ENCODE measurements at places on chromosomes 6 and 20.

DNA sequence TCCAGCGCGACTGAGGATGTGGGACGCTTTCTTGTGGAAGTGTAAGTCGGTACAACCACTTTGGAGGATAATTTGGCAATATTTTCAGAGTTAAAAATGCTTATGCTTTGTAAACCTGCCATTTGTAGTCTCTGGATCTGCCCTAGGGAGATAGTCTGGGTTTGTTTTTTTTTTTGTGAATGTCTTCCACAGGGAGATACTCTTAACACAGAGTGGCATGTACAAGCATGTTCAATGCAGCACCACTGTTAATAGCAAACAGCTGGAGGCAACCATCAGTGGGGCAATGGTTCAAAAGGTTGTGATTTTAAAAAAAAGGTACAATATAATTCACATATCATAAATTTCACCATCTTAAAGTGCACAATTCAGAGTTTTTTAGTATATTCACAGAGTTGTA is 22.4 kb downstream of the SLC9A8 start:
- DNase-seq = no peak

DNA sequence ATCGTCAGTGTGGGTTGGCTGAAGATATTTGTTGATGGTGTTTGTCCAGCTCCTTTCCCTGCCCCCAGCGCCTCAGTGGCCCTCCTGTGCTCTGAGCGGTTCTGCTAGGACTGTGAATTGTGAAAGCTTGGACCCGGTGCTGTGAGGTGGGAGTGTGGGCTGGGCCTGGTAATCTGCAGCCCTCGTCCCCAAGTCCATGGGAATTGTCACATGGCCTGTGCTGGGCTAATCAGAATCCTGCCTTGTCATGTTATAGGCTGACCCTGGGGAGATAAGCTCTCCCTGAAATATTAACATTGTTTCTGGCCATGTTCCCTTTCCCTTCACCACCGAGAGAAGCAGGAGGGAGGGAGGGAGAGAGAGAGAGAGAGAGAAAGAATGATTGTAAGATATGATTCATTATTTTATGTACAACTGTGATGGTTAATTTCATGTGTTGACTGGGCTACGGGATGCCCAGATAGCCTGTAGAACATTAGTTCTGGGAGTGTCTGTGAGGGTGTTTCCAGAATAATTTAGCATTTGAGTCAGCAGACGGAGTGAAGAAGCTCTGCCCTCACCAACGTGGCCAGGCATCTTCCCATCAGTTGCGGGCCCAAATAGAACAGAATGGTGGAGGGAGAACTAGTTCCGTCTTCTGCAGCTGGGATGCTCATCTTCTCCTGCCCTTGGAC is 62.4 kb downstream of the TFAP2C start:
- no peak for DNase-seq

- DNase-seq = no peak
These were observed 58.2 kb downstream of the BANF2 start for GRCh38 chr20:17758010-17758409.

- DNase-seq = no peak
These were observed 717.8 kb downstream of the EPM2A start for GRCh38 chr6:145017516-145017915.

DNA sequence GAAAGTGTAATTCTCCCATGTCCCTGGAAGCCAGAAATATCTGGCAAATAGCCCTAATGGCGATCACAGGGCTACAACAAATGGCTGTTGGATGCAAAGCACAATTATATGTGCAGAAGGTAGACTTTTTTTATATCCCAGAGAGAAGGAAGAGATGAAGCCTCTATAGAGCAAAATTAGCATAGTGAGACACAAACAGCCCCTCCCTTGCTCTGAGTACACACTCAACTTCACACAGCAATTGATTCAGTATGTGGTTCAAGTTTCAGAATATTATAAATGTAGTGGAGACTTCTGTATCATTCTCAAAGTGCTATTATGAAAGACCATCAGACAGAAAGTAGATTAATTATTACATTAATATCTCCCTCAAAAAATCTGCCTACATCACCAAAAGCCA is 246.5 kb upstream of the TBX18 start:
- DNase-seq = no peak

GRCh38 chr6:31142361-31142761 is 3.5 kb upstream of the PSORS1C2 start:
- DNase-seq = no peak

DNA sequence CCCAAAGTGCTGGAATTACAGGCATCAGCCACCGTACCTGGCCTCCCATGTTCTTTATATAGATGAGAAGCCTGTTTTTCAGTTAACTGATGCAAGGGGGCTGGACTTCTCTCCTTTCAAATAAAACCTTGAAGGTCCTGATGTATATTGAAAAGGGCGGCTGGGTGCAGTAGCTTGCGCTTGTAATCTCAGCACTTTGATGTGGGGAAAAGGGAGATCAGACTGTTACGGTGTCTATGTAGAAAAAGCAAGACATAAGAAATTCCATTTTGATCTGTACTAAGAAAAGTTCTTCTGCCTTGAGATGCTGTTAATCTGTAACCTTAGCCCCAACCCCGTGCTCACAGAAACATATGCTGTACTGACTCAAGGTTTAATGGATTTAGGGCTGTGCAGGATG is 16.1 kb upstream of the SAMHD1 start:
- no peak for DNase-seq

- no peak for DNase-seq
These were observed 182.4 kb downstream of the KHDC1L start for GRCh38 chr6:73042892-73043291.

- DNase-seq = no peak
These were observed 19.5 kb downstream of the KIF3B start for GRCh38 chr20:32296819-32297420.

GRCh38 chr6:56400273-56400672 is 152.9 kb upstream of the COL21A1 start:
- no peak for DNase-seq

GRCh38 chr6:34386316-34387137 is 5.9 kb downstream of the NUDT3 start:
- no peak for DNase-seq

GRCh38 chr6:13554929-13555333 is 19.5 kb upstream of the SIRT5 start:
- DNase-seq = no peak

GRCh38 chr6:100057941-100058340 is 63.9 kb upstream of the MCHR2 start:
- DNase-seq = no peak

DNA sequence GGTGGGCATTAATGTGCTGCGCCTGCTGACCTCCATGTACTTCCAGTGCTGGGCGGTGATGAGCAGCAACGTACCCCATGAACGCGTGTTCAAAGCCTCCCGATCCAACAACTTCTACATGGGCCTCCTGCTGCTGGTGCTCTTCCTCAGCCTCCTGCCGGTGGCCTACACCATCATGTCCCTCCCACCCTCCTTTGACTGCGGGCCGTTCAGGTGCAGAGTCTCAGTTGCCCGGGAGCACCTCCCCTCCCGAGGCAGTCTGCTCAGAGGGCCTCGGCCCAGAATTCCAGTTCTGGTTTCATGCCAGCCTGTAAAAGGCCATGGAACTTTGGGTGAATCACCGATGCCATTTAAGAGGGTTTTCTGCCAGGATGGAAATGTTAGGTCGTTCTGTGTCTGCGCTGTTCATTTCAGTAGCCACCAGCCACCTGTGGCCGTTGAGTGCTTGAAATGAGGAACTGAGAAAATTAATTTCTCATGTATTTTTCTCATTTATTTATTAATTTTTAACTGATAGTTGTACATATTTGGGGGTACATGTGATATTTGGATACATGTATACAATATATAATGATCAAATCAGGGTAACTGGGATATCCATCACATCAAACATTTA is 35.2 kb upstream of the NOP56 start:
- DNase-seq = no peak

DNA sequence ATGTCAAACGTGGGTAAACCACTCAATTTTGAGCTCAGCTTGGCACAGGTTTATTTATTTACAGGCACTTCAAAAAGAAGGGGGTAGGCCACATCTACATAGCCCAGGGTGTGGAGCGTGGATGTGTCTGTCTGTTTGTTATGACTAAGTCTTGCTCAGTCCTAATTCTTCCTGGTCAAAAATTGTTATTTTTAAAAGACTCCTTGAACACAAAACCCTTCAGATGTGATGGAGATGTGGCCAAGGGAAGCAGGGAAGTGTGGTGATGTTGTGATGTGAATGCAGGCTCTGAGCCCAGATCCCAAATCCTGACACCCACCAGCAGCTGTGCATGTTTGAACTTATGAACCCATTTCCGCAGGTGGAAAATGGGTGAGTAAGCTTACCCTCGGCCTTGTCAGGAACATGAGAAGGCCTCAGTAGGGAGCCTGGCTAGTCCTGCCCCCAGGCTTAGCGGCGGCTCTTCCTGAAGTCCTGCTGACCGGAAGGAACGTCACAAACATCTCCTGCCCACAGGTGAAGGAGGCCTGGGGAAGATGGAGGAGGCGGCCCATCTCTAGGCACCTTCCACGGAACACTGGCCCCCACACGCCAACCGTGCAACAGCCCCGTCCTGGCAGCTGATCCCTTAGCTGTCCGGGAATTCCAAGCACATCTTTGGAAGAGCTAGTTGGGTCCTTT is 119.7 kb downstream of the MYLK4 start:
- no peak for DNase-seq

DNA sequence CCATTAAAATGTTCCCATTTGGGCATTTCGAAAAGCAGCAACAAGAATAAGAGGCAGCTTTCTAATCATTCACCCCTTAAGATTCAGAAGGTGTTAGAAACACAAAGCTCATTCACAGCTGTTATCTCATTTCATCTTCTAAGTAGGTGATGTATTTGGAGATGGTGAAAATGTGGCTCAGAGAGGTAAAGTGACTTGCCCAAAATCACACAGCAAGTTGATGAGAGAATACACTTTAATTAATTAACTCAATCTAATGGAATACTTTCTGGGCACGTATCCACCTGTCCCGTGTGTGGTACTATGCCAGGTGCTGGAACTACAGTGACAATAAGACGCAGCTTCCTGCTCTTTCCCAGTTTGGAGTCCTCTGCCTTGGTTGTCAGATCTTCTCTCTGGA is 147.4 kb upstream of the LRFN2 start:
- DNase-seq = no peak

- DNase-seq = no peak
These were observed 176.1 kb upstream of the PLN start for GRCh38 chr6:118371955-118372354.

DNA sequence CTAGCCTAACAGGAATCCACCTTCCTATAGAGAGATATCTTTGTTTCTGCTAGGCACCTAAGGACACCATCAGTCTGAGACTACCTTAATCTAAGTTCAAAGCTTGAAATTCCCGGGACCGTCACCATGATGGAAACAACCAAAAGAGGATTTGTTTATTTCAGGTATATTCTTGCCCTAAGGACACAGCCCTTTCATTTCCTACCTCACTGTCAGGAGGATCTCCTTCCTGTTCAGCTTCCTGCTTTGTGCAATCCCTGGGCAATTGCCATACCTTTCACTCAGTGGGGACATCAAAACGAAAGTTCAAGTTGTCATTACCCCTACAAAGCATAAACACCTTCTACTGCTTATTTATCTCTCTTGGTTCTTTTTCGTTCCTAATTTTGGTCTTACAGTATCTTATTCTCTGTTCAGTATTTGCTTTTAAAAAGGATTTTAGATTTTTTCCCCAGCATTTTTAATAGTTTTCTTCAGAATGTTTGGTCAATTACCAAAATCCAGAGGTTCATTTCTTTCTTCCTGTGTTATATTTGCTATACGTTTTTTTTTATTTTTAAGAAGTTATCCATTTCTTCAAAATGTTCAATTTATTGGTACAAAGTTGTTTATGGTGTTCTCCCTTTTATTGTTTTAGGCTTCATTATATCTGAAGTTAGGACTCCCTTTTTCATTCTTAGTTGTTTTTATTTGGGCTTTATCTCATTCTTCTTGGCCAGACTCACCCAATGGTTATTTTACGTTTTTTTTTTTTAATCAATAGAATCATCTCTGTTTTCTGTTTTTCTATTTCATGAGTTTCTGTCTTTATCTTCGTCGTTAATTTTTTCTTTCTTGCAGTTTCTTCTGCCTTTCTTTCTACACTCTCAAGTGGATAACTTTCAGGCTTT is 13.0 kb upstream of the TBPL1 start:
- DNase-seq = no peak

- DNase-seq = no peak
These were observed 29.0 kb downstream of the SLC24A3 start for GRCh38 chr20:19241440-19241839.

DNA sequence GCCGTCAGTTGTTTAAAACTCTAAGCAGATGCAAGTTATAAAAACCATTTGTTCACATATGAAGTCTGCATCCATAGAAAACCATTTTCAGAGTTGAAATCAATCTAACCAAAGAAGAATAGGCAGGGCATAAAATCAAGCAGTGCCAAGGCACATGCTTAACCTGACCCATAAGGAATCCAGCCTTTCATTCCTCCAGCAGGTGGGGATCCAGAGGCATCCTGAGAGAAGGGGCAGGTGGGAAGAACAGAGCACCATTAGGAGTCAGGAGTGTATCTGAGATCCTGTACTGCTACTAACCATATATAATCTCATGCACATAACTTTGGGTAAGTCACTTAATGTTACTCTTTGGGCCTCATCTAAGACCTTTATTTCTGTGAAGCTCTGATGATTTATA is 29.4 kb upstream of the FOXO3 start:
- DNase-seq = no peak

DNA sequence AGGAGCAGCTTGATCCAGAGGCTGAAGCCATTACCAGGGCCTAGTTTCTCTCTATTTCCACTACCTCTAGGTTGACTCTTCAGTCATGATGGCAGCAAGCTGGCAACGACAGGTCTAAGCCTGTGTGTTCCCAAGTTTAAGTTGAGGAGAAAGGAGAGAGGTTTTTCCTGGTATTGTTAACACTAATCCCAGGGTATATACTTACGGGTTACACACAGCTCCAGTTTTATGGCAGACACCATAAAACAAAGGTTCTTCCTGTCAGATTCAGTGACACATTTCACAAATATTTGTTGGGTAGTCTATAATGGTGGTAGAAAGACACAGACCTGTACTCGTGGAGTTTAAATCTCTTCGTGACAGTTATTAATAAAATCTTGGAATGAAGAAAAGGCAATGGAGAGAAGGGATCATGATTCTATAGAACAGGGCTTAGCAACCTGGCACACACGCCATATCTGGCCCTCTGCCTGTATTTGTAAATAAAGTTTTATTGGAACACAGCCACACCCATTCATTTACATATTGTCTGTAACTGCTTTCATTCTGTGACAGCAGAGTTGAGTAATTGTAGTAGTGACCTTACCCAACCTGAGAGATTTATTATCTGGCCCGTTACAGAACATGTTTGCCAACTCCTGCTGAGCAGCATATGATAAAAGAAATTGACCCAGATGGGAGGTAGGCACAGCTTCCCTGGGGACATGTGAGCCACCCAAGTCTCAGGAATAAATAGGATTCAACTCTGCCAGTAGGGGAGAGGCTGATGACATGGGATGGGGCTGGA is 323.3 kb downstream of the CDH4 start:
- DNase-seq = no peak
